RPMI7951 (cell line): ENCODE measurements at places on chromosomes 1 and 21. TPM values are rescaled to one million over a fixed set of nuclear protein-coding genes. Genes with fewer than 3 reads are reported as not detected.

DNA sequence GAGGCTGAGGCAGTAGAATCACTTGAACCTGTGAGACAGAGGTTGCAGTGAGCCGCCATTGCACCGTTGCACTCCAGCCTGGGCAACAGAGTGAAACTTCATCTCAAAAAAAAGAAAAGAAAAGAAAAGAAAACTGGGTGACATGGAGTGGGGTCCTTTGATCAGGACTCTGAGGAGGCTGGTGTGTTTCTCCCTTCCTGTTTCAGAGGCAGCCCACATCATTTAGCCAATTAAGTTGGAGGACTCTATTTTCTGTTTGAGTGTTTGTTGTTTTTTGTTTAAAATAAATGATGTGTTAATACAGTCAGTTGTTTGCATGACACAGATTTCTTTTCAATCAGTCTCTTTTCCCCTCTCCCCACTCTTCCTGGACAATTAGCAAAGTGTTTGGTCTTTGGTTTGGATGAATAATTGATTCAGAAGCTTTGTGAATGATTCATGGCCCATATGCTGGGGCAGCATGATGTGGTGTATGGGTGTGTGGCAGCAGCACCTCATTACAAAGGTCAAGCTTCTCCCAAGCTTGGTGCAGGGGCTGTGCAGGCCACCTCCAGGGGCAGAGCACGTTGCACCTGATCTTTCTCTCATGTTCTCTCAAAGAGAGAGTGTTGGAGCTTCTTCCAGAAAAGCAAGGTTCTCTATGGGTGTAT lies 48.8 kb downstream of the CACNA1E start:
- no peak for DNase-seq

DNA sequence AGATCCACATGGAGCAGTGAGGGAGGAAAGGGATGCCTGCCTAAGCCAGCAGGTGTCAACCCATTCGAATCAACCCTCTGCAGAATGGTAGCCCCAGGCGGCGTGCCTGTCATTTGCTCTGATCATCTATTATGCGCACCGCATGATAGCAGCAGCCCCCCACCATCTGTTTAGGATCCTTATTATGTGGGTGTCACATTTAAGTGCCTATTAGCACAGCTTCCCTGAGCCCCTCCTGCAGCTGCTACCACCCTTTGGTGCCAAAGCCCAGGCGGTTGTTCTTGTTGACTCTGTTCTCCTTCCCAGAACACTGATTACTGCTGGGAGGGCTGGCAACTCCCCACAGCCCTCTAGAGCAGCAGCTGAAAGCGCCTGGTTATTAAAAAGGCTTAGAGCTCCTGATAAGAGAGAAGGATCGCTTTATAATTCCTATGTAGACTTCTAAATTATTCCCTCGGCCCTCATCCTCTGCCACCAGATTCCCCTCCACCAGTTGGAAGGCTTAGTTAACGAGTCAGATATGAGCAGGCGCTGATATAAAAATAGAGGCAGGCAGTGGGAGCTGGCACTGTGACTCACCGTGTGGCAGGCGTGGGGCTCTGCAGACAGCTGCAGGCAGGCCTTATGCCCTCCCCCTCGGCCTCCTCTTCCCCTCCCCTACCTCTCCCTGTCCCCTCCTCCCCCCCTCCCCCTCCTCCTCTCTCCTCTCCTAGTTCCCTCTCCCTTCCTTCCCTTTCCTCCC lies 23.0 kb downstream of the ACTA1 start:
- peak; percentile 87 for DNase-seq

DNA sequence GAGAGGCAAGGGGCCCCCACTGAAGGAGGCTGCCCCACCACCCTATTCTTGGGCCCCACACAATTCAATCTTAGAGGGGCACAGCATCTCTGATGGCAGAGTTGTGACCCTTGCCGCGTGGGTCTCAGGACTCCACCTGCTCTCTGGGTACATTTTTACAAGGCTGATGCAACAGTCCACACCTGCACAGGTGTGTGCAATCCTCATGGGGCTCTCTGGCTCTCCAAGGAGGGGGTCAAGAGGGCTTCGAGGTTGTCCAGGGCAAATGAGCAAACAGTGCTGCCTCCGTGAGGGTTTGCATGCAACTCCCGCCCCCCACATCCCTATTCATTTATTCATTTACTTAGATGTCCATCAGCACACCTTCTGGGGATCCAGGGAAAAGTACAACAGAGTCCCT lies 81.6 kb upstream of the IFFO2 start:
- no peak for DNase-seq

- DNase-seq: no peak
These were observed 174.1 kb downstream of the FOXD2 start for GRCh38 chr1:47611992-47612391.

GRCh38 chr1:4265836-4266235 lies 365.8 kb upstream of the C1orf174 start:
- DNase-seq: no peak

- DNase-seq: peak; percentile 32
These were observed 58.7 kb downstream of the XCL2 start for GRCh38 chr1:168485048-168485447.

GRCh38 chr1:245835386-245835785 lies 671.7 kb downstream of the SMYD3 start:
- no peak for DNase-seq

Gene USF1
- total RNA-seq: 63.3 and 67.3 TPM in 2 replicates

Gene HAO2
- total RNA-seq: not detected in 2 replicates

DNA sequence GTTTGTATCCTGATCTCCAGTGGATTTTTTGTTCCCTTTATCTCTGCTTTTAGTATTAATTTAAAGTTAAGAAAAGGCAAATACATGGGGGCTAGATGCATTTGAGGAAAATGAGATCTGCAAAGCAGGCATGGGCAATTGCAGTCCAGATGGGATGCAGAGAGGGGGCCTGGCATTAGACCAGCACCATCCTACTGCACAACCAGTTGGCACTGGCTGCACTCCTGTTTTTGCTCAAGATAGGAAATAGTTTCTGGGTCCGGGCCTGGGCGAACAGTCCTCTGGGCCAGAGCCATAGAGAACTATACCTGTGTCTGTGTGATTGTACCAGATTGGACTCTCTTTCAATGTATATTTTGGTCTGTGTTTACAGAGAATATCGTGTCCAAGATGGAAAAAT lies 34.0 kb upstream of the LEPR start:
- no peak for DNase-seq

GRCh38 chr1:941015-941587 lies 17.4 kb downstream of the SAMD11 start:
- no peak for DNase-seq

DNA sequence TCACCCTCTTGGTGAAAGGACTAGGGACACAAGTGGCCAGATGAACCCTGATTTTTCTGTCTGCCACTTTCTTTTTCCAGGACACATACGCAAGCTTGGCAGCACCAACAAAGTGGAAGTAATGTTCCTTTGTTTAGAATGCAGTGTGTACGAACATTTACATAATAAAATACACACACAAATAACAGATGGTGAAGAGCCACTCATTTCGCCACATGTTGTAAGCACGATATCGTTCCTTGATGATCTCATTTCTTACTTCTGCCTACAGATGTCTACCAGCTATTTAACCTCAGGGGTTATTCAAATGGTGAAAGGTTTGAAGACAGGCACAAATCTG lies 670.2 kb upstream of the CXADR start:
- DNase-seq: no peak

Gene FGR
- total RNA-seq: not detected in 2 replicates

DNA sequence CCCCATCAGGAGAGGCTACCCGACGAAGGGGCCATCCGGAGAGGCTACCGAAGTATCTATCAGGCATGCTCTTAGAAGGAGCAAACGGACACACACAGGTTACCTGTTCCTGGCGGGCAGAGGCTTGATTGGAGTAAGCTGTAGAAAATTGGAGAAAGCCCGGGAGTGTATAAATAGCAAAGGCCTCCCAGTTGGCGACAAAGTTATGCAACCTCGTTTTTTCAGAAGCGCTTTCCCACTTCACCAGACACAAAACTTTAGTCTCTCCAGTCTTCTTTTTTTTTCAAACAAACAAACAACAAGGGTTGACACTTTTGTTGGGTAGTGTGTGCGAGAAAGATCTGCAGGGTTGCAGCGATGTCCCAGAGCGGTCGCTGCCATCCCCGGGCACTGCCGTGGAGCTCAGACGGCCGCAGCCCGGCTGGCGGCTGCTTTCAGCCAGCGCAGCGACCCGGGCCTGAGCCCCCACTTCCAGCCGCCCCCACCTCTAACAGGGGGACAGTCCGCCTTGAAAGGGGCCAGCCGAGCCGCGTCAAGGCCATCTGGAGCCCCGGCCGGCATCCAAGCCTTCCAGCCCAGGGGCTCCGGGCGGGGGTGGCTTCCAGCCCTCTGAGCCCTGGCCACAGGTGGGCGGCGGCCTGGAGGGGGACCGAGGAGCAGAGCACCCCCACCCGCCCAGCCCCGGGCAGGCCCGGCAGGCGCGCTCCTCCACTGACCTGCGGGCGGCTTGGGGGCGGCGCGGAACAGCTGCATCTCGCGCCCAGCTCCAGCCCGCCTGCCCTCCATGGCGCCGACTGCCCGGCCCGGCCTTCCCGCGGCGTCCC lies 616 bp downstream of the MCOLN3 start:
- no peak for DNase-seq

- no peak for DNase-seq
These were observed 36.5 kb upstream of the GPR157 start for GRCh38 chr1:9165396-9165795.

Gene VWA5B1
- not detected in 2 replicates for total RNA-seq

GRCh38 chr1:39158327-39159086 lies 46.0 kb upstream of the MACF1 start:
- DNase-seq: no peak

DNA sequence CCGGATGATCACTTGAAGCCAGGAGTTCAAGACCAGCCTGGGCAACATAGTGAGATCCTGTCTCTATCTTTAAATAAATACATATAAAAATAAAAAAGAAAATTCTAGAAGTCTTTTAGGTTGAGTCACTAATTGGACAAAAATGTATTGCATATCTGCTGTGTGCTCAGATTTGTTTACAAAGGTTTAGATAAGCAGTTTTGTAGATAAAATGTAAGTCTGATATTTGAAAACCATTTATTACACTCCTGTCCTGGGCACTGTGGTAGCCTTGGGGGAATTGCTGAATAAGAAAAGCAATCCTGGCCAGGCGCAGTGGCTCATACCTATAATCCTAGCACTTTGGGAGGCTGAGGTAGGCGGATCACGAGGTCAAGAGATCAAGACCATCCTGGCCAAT lies 11.6 kb downstream of the GMEB1 start:
- no peak for DNase-seq

Gene TIAM1
- 3.5 and 3.6 TPM in 2 replicates for total RNA-seq

DNA sequence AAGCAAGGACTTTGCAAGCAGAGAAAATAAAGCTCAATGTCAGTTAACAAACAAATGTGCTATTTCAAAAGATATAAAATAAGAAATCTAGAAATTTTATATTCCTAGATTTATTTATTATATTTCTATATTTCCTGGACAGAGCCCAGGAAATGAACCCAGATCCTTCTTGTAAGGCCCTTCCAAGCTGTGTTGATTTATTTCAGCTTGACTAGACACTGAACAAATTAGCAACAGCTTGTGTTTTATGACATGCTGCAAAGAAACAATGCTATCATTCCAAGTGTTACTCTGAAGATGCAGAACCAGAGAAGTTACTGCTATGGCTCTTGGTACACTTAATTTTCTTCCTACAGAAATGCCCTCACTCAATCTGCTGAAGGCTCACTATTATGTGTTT lies 6.2 kb downstream of the TGFBR3 start:
- peak; percentile 39 for DNase-seq

DNA sequence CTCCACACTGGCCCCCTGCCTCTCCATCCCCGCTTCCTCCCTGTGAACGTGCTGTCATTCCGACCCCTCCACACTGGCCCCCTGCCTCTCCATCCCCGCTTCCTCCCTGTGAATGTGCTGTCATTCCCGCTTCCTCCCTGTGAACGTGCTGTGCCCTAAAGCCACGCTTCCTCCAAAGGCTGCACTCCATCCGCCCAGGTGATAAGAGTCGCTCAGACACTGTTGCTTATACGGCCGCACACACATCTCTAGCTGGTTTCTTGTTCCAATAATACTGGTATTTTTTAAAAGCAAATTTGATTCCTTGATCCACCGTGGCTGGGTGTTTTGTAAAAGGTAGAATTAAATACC lies 39.3 kb upstream of the TSPEAR start:
- no peak for DNase-seq

GRCh38 chr1:38153778-38154470 lies 107.3 kb upstream of the POU3F1 start:
- DNase-seq: no peak

Gene SLAMF6
- total RNA-seq: not detected in 2 replicates

- DNase-seq: peak; percentile 93
These were observed 11.0 kb upstream of the LMNA start for GRCh38 chr1:156103521-156103947.

GRCh38 chr1:54407154-54407403 lies 885 bp upstream of the SSBP3 start:
- no peak for DNase-seq

Gene TNFAIP8L2
- not detected in 2 replicates for total RNA-seq

Gene DMRTA2
- total RNA-seq: 0.12 and 0.20 TPM in 2 replicates

Gene ERRFI1
- 87.4 and 99.4 TPM in 2 replicates for total RNA-seq

Gene LMX1A
- total RNA-seq: not detected in 2 replicates

Gene CBS
- 9.1 and 11.8 TPM in 2 replicates for total RNA-seq

DNA sequence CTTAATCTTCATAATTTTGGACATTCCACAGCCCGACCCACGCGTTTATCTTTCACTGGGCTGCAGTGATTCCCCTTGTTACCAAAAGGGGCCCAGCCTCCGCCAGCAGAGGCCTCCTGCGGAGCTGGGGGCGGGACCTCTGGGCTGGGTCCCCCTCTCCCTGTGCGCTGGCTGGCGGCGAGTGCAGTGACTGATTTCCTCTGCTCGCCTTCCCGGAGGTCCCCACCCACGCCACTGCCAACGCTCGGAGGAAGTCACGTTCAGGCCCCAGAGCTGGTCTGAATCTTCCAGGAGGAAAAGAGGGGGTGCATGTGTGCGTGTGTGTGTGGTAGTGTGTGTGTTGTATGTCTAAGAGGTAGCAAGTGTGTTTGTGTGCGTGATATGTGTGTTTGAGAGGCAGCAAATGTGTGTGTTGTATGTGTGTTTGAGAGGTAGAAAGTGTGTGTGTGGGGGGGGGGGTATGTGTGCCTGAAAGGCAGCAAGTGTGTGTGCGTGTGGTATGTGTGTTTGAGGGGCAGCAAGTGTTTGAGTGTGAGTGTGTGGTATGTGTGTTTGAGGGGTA lies 35.0 kb upstream of the JAK1 start:
- no peak for DNase-seq

DNA sequence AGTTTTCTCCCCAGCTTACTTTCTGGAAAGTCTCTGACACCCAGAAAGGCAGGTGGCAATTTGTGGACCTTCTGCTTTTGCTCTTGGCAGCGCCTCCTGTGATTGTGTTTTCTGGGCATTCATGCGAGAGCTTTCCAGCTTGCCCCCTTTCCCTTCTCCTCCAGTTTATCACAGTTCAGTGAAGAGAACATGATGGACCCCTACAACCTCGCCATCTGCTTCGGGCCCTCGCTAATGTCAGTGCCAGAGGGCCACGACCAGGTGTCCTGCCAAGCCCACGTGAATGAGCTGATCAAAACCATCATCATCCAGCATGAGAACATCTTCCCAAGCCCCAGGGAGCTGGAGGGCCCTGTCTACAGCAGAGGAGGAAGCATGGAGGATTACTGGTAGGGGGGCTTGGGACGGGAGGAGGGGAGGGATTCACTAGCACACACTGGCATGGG lies 24.3 kb upstream of the IKBKE start:
- DNase-seq: no peak
